GM12892 (cell line): ENCODE measurements at places on chromosomes 3 and 15.

GRCh38 chr3:123395235-123395634 is 53.7 kb downstream of the ADCY5 start:
- DNase-seq, result no peak

- DNase-seq, result no peak
Observed at GRCh38 chr3:186788482-186789370, 5.3 kb downstream of the EIF4A2 start.

- DNase-seq, result no peak
Observed at GRCh38 chr3:27423463-27423862, 54.3 kb upstream of the NEK10 start.

- no peak for DNase-seq
Observed at GRCh38 chr3:60594025-60594424, 657.2 kb downstream of the FHIT start.

- no peak for DNase-seq
Observed at GRCh38 chr3:62550439-62550838, 177.1 kb upstream of the FEZF2 start.
